Heart left ventricle (tissue), 16 donors: ENCODE measurements at places on chromosomes 3 and 15. TPM values are rescaled to one million over a fixed set of nuclear protein-coding genes. Genes with fewer than 3 reads are reported as not detected.

DNA sequence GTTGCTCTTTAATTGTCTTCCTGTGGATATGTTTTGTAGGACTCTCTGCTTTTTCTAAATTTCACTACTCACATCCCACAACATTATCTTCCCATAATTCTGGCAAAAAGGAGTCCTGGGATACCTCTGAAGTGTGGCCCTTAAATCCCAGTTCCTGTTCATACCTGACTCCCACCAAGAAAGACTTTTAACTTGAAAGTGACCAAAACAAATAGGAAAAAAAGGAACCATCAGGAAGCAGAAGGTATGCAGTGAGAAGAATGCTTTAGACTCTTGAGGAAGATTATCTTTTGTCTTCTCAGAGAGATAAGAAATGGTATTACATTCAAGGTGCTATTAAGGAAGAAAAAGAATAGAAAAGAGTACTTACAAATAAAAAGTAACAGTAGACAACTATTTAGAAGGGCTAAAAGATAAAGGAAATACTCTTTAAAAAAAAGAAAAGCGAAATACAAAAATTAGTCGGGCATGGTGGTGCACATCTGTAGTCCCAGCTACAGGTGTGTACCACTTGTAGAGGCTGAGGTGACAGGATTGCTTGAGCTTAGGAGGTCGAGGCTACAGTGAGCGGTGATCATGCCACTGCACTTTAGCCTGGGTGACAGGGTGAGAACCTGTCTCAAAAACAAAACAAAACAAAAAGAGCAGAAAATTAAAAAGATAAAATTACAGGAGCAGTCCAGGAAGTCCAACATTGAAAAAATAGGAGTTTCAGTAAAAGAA, 46.8 kb downstream of the PXK start:
- H3K4me3 ChIP-seq: no peak overlapping the region
- H3K36me3 ChIP-seq: peaks cover 10% of the 10 kb centered on the region
- no peaks in the 10 kb centered on the region for H3K27me3 ChIP-seq

DNA sequence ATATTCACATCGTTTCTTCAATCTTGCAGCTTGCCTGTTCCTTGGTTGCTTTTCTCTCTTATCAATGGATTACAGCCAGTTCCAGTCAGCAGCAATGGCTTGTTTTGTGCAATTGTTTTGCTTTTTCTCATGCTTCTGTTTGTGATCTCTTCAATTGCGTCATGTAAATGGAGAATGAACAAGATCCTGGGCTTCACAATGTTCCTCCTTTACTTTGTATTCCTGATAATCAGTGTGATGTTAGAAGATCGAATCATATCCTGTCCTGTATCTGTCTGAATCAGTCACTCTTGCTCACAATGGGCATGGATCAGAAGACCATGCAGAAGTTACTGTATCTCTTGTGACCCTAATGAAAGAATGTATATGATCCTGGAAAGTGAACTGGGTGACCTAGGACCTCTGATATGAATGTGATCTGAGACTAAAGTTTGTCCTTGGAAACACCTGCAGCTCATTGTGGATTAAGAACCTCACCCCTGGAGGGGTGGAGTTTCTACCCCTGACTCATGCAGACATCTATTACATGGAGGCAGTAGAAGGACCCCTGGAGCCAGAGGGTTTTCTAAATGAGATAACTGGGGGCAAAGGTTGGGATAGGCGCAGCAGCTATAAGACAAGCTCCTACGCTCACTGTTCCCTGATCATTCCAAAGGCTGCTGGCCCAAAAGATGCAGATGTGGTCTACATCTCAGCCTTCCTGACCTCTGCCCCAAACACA, 32.2 kb downstream of the SLC24A1 start:
- DNase-seq: no peak
- H3K4me3 ChIP-seq: no peak overlapping the region

- no peak overlapping the region for H3K4me3 ChIP-seq
- no peak for DNase-seq
- H3K27me3 ChIP-seq: peaks cover 24% of the 10 kb centered on the region
- no peaks in the 10 kb centered on the region for H3K36me3 ChIP-seq
- peaks cover 20% of the 10 kb centered on the region for H3K4me1 ChIP-seq
Observed at GRCh38 chr3:8766148-8766547, 3.3 kb downstream of the OXTR start.

GRCh38 chr3:141511361-141511760, 24.5 kb downstream of the RASA2 start:
- H3K27me3 ChIP-seq: no peaks in the 10 kb centered on the region
- H3K36me3 ChIP-seq: peaks cover 14% of the 10 kb centered on the region
- no peak for DNase-seq
- no peak overlapping the region for H3K27ac ChIP-seq
- no peaks in the 10 kb centered on the region for H3K4me1 ChIP-seq

DNA sequence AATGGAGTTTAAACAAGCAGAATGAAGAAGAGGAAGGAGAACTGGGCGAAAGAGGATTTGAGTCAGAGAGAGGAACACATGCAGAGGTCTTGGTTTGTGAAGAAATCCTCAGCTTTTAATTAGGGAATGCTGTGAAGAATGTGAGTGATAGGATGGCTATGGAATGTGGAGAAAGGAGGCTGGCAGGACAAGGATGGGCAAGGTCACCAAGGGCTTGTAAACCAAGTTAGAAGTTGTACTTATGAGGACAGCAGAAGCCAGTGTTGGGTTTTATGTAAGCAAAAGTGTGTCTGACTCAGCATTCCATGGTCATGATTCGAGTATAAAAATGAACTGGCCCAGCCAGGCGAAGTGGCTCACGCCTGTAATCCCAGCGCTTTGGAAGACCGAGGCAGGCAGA, 60.0 kb upstream of the IL12A start:
- no peaks in the 10 kb centered on the region for H3K36me3 ChIP-seq
- no peak overlapping the region for H3K4me3 ChIP-seq
- H3K27ac ChIP-seq: peak overlapping the region; percentile 42
- DNase-seq: no peak
- peaks cover 13% of the 10 kb centered on the region for H3K4me1 ChIP-seq
- no peaks in the 10 kb centered on the region for H3K27me3 ChIP-seq

DNA sequence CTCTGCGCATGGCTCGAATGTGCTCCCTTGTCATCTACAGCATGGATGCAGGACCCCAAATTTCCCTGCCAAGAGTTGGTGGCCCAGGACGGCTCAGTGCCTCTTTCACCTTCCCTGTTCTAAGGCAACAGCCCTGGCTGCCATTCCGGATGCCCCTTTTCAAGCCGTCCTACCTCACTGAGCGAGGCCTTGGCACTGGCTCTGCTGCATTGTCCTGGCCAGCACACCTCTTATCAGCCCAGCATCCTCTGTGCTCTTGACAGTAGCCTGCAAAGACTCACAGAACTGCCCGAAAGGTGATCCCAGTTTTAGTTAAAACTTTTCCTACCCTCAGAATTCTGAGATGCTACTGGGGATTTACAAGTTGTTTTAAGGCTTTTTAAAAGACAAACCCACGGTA, 122.0 kb downstream of the MECOM start:
- no peak overlapping the region for H3K27ac ChIP-seq
- H3K4me1 ChIP-seq: peaks cover 24% of the 10 kb centered on the region
- H3K27me3 ChIP-seq: no peaks in the 10 kb centered on the region
- no peaks in the 10 kb centered on the region for H3K36me3 ChIP-seq
- no peak overlapping the region for H3K4me3 ChIP-seq
- peak; percentile 21 for DNase-seq

DNA sequence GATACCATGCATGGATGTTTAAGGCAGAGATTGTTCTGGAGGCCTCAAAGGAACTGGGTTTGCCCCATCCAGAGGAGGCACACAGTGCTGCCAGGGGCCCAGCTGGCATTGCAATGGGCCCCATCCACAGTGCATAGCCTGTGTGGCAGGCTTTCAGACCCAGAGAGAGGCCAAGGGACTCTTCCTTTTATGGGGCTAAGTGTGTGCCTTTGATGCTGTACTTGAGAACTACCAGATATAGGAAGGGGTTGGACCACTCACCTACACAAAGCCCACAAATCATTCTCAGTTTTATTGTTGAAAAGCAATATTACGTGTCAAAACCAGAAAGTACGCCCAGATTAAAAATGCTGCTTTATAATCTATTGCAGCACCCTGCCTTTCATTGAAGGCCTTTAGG, 134.9 kb downstream of the EPHB1 start:
- no peaks in the 10 kb centered on the region for H3K27me3 ChIP-seq
- no peaks in the 10 kb centered on the region for H3K4me1 ChIP-seq
- no peak overlapping the region for H3K4me3 ChIP-seq
- DNase-seq: no peak
- H3K27ac ChIP-seq: no peak overlapping the region

DNA sequence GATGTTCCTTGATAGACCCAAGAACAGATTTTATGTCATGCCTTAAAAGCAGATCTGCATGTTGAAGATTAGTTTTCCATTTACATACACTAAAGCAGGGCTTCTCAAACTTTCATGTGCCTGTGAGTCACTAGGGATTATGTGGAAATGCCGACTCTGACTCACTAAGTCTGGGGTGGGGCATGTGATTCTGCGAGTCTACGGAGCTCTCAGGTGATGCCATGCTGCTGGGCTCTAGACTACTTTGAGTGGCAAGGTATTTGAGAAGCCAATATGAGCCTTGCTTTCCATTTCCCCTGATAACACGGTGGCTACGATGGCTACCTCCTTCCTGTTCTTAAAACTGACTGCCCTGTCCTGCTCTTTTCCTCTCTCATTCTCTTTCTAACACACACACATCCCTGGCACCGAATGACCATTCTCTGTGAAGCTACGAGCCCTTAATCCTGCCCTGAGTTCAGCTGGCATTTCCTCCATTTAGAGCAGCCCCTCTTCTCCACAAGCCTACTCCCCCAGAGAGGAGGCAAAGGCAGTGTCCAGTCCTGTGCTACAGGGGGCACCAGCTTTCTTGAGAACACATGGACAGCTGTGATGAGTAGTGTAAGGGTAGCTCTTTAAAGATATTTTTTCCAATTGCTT, 39.7 kb upstream of the PYGO1 start:
- H3K27ac ChIP-seq: no peak overlapping the region
- no peaks in the 10 kb centered on the region for H3K36me3 ChIP-seq

- no peaks in the 10 kb centered on the region for H3K4me1 ChIP-seq
- no peaks in the 10 kb centered on the region for H3K36me3 ChIP-seq
- no peak overlapping the region for H3K4me3 ChIP-seq
- DNase-seq: no peak
- no peaks in the 10 kb centered on the region for H3K27me3 ChIP-seq
Observed at GRCh38 chr15:75945953-75946352, 42.3 kb downstream of the FBXO22 start.

- no peak overlapping the region for H3K4me3 ChIP-seq
- no peaks in the 10 kb centered on the region for H3K36me3 ChIP-seq
- no peak for DNase-seq
- H3K4me1 ChIP-seq: no peaks in the 10 kb centered on the region
- H3K27me3 ChIP-seq: no peaks in the 10 kb centered on the region
Observed at GRCh38 chr3:54777141-54777540, 150.7 kb downstream of the LRTM1 start.

GRCh38 chr3:106371971-106372805, 503.4 kb upstream of the CBLB start:
- H3K27me3 ChIP-seq: no peaks in the 10 kb centered on the region
- DNase-seq: no peak
- no peaks in the 10 kb centered on the region for H3K36me3 ChIP-seq
- H3K27ac ChIP-seq: no peak overlapping the region

DNA sequence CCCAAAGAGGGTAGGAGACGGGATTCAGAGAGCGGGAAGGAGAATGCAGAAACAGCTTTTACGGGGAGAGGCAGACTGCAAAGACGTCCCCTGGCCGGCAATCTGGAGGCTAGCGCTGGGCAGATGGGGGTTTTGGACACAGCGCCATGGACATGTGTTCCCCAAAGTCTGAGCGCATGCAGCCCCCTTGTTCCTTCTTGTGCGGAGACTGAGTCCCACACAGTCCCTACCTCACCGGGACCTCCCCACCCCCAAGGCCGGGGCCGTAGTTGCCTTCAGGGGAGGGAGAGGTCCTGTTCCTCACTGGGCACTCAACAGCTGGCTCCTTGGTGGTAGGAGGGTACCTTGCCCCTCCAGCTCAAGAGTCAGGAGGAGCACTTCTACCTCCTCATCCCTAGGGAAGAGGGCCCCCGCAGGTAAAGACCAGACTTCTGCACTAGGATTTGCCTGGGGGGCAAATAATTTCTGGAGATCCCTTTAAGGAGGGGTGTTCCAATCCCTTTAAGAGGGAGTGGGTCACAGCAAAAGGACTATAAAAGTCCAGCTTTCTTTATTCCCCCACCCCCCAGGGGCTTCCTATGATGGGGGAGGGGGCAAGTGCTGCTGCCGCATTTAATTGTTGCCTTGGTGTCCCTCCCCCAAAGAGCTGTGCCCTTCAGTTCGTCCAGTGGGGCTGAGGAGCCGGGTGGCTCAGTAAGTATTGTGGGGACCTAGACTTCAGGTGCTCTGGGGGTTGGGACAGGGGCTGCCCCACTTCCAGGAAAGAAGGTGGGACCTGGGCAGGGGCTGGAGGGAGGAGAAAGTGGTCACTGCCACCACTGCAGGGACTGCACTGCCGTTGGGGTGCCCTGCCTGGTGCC, 3.6 kb upstream of the BAHD1 start:
- H3K4me3 ChIP-seq: peak overlapping the region; percentile 45
- no peaks in the 10 kb centered on the region for H3K36me3 ChIP-seq
- DNase-seq: no peak

- H3K36me3 ChIP-seq: peaks cover 46% of the 10 kb centered on the region
- no peaks in the 10 kb centered on the region for H3K27me3 ChIP-seq
- no peak overlapping the region for H3K4me3 ChIP-seq
- no peak overlapping the region for H3K27ac ChIP-seq
- H3K4me1 ChIP-seq: peaks cover 30% of the 10 kb centered on the region
Observed at GRCh38 chr3:119911748-119912147, 129.8 kb downstream of the NR1I2 start.

DNA sequence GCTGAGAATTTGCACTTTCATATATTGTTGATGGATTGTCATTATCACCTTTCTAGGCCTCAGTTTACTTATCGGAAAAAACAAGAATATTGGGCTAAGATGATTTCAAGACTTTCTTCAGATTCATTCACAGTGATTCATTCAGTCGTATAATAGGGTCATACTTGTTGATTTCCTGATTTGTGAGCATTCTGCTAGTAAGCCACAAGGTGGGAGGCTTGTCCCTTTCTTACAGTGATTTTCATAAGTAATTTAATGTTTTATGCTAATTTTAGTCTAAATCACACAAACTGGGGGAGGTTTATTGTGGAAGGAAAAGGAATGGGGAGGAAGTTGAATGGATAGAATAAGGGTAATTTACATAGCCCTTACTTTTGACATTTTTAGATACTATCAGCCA, 126.8 kb upstream of the GOLGA6L4 start:
- H3K27ac ChIP-seq: no peak overlapping the region
- H3K4me3 ChIP-seq: no peak overlapping the region
- H3K27me3 ChIP-seq: no peaks in the 10 kb centered on the region
- no peaks in the 10 kb centered on the region for H3K36me3 ChIP-seq
- no peak for DNase-seq

ROPN1 gene
- not detected for total RNA-seq

SOX2 gene
- not detected for total RNA-seq

COL6A5 gene
- total RNA-seq: not detected

WDR93 gene
- total RNA-seq: not detected

RBMS3 gene
- total RNA-seq: 31.1 TPM
